ENCODE measurements at places on chromosomes 2 and 18.

GRCh38 chr18:154151-154550, 4.2 kb upstream of the USP14 start:
- DNase-seq: no peak

DNA sequence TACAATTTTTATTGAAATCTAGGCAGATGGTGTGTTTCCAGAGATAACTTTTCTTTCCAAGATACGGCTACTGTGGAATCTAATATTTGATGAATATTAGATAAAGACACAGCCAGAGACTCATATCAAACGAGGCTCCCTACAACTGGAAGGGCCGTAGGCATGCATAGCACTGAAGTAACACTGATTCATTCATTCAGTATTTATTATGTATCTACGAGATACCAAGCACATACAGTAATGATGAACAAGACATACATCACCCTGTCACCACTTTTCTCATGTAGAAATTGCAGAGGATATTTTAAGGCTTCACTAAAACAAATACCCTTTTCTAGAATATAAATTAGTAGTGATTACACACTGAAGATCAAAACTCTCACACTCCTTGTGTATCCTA, 74.5 kb downstream of the KCTD18 start:
- DNase-seq: peak; percentile 34

GRCh38 chr2:191246820-191247380, 1.7 kb downstream of the MYO1B start:
- no peak for DNase-seq

DNA sequence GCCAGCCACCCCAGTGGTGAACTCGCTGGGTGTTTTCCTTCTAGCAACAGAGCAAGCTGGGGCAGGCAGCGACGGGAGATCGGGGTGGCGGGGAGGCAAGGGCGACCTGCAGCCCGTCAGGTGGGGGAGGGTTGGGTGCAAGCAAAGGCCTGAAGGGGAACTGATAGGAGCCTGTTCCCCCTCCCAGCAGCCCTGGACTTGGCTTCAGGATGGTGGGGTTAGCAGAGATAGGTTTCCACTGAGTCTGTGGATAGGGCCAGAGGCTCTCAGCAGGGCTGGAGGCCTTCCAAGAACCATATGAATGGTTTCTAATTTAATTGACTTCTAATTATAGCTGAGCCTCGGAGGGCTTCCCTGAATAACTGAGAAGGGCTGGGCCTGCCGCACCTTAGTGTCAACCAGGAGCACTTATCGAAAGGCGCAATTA, 55.3 kb downstream of the EDAR start:
- DNase-seq: no peak

DNA sequence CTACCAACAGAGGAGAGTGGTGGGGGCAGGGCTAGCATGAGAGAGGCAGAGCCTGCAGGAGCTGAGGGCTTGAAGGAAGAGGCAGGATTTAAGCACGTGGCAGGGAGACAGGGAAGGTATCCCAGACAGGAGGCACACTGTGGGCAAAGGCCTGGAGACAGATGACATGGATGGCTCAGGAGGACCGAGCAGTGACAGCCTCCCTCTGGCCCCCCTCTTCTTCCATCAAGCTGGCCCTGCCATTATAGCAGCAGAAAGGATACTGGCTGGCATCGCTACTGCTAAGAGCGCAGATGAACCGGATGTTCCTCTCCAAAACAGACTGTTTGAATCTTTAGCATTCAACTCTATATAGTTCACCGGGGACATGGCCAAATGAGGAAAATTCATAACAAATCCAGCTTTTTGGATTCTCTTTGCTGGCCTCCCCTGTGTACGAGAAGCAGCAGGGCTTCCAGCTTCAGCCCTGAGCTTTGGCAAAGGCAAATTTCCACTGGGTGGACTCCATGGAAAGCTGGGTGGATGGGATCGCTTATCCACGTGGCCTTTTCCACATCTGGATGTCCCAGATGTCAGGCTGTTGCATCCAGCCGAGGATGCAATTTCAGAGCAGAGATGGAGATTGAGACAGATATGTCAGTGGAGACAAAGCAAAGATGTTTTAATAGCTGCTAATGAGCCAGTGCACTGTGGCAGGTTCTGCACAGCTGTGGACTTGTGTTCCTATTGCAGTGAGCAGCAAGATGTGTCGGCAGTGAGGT, 36.2 kb downstream of the CAPN13 start:
- DNase-seq: no peak

GRCh38 chr18:32730620-32731091, 42.2 kb downstream of the KLHL14 start:
- no peak for DNase-seq

DNA sequence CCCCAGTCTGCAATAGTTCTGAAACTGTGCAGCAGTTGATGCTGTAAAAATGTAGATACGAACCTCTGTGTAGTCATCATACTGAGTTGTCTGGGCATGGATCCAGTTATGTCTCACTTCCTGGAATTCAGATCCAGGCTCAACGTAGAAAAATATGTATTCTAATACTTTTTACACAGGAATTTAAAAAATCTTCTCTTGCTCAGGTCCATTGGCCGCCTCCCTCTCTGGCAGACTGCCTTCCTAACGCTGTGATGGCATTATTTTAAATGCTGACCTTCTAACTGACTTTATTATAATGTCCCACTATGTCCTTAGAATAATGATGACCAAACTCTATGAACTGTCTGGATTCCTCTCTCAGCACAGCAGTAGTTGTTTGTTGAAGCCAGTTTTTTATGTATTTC, 119.6 kb downstream of the FEZ2 start:
- DNase-seq: peak; percentile 88

DNA sequence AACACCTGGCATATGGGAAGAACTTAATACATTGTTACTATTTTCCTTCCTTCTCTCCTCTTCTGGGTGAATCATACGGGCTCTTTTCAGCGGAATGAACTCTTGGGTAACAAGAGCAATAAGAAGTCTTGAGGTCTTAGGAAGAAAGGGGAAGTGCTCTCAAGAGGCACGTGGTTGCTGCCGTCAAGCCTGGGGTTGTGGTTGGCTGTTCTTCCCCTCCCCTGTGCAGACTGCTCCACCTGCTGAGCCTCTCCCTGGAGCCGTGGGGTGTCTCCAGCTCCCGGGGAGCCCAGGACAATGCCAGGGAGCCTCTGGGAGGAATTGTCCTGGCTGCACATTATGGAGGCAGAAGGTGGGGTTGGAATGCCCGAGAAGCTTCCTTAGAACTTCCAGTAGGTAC, 19.4 kb downstream of the TOGARAM2 start:
- no peak for DNase-seq

GRCh38 chr2:97660775-97661389, 3.0 kb downstream of the ACTR1B start:
- no peak for DNase-seq

GRCh38 chr2:138267902-138268254, 233.7 kb upstream of the SPOPL start:
- DNase-seq: no peak

DNA sequence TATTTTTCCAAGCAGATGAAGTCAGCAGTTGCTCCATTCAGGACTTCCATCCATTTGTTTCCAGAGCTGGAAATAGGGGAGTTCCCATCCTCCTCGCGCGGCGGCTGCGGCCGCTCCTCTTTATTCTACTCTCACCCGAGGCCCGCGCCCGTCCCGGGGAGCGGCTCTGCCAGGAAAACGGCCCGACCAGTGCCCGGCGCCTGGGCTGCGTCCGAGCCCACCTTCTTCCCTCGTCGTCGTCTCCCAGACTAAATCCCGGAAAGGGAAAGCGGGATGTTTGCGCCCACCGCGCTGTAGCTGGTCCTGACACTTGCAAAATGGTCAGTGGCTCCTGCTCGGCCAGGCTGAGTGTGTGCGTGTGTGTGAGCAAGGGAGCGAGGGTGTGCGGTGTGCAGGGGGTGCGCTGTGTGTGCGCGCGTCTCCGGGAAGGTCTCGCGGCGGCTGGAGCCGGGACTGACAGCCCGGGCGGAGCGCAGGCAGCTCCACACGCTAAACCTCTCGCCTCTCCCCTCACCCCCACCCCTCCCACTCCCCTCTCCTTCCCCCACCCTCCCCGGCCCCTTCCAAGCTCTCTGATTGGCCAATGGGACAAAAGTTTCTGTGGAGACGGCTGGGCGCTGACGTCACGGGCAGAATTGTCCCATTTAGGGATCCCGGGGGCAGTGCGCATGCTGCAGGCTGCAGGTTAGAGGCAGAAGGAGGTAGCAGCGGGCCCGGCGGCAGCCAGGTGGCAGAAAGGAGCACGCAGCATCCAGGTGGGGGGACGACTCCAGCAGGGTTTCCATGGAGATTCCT, at the start of gene NOL4:
NOL4 (minus strand) TSS at position 491 of the 795 bp plus-strand sequence. CDS start 1,660 bp downstream, outside the sequence.
- DNase-seq: no peak

DNA sequence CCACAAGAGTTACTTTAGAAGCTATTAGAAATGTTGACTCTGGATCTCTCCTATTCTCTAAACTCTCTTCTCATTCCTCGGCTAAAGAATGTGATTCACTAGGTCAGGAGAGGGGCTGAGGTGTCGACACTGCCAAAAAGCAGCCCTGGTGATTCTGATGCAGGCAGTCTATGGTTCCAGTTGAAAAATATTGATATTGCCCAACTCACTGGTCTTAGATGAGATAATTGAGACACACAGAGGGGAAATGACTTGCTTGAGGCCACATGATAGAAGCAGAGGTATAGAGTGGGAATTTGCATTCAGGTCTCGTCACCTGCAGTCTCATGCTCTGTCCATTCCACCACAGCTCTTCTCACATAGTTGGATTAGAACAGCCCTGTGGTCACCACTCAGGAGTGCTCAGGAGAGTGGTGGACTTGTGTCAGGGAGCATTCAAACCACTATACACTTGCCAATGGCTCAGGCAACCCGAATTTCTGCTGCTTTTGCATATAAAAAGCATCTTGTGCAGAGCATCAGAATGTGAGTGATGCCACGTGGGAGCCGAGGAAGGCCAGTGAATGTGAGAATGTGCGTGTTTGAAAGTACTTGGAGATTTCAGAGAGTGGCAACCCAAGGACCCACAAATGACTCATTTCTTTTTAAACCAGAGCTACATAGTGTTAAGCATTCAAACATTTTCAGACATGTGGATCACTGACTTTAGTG, 65.1 kb upstream of the CTLA4 start:
- peak; percentile 97 for DNase-seq

GRCh38 chr2:50649626-50650402, 382.1 kb downstream of the NRXN1 start:
- DNase-seq: no peak

DNA sequence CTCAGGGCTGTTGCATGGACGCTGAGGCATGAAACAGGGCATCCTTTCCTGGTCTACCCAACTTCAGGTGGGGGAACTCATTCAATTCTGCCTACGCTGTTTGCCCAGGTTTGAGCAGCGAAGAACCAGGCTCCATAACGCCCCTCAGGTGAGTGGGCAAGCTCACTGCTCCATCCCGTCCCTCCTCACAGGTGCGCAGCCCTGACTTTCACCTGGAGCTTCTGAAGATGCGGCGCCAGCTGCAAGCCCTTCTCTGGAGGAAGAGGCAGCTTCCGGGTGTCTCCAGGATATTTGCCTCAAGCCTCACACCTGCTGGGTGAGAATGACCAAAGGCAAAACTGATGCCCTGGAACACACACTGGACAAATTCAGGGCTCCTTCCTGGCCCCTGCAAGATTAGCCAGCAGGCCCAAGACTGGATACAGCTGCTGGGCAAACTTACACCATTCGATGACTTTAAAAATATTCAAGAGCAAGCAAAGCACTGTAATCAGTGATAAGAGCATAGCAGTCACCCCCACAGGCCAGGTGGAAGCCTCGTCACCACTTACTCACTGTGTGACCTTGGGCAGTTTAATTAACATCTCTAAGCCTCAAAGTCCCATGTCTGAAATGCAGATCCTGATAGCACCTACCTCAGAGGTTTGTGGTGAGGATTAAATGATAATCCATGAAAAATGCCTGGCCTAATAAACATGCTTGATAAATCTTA, 97.7 kb downstream of the GYPC start:
- DNase-seq: no peak

DNA sequence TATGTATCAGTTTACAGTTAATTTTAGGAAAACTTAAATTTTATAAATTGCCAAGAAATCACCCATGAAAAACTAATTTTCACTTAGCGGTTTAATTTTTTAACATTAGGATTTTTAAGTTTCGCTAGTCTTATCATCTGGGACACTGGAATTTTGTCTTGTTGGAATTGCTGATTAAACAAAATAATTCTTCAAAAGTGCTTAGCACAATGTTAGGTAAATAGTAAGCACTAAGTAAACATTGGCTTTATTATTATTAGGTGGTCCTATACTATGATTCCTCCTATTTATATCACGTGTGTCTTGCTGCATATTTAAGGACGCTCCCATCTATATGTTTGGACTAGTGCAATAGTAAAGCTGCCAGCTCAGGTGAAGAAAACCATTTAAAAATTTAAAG, 54.6 kb upstream of the MAP4K3 start:
- DNase-seq: no peak

DNA sequence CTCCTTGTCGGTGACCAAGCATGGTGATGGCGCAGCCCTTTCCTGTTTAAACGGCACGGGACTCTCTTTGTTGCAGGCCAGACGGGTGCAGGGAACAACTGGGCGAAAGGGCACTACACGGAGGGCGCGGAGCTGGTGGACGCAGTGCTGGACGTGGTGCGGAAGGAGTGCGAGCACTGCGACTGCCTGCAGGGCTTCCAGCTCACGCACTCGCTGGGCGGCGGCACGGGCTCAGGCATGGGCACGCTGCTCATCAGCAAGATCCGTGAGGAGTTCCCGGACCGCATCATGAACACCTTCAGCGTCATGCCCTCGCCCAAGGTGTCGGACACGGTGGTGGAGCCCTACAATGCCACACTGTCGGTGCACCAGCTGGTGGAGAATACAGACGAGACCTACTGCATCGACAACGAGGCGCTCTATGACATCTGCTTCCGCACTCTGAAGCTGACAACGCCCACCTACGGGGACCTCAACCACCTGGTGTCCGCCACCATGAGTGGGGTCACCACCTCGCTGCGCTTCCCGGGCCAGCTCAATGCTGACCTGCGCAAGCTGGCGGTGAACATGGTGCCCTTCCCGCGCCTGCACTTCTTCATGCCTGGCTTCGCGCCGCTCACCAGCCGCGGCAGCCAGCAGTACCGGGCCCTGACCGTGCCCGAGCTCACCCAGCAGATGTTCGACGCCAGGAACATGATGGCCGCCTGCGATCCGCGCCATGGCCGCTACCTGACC, 17.1 kb downstream of the TUBB6 start:
- no peak for DNase-seq

- DNase-seq: no peak
Observed at GRCh38 chr18:25518716-25519053, 166.7 kb upstream of the ZNF521 start.

DNA sequence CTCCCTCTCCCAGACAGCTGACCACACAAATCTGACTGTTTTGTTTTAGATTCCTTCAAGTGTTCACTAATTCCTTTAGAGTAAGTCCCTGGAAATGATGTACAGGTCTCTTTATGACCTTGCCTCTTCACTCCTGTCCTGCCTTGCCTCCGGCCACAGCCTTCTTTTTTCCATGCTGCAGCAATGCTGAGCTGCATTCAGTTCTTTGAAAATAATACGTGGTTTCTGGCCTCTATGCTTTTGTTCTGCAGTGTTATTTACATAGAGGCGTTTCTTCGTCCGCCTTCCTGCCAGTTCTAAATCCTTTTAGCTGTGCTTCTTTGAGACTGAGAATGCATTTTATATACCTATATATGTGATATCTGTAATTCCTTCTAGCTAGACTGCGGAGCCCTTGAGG, 87.2 kb downstream of the PPP1R1C start:
- DNase-seq: no peak
